ENCODE measurements at places on chromosomes 2 and 18. TPM values are rescaled to one million over a fixed set of nuclear protein-coding genes. Genes with fewer than 3 reads are reported as not detected.

Gene LOXHD1
- polyA plus RNA-seq = not detected

Gene ABCB11
- 0.04 TPM for polyA plus RNA-seq

DNA sequence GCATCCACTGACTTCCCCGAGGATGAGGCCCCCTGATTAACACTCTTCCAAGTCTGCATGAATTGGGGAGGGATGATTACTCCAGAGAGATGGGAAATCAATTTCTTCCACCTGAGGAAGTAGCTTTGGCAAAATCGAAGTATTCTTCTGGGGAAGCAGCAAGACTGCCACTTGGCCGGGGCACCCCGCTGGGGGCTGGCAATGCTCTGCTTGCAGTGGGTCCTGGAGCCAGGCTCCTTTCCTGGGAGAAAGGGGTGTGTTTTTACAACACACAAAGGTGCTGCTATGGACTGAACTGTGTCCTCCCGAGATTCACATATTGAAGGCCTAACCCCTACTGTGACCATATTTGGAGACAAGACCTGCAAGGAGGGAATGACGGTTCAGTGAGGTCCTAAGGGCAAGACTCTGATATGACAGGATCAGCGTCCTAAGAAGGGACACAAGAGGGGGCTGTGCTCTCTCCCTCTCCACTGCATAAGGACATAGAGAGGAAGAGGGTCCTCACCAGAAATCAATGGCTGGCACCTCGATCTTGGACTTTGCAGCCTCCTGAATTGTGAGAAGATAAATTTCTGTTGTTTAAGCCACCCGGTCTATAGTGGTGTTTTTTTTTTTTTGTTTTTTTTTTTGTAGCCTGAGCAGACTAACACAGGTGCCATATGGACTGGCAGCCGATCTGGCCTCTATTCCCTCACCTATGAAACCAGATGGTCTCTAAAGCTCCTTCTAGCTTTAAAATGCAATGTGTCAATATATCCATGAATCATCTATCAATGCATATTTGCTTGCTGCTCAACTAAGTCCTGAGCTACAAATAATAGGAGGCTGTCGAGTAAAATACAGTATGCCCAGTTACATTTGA, 3.6 kb upstream of the SMARCAL1 start:
- H3K27ac ChIP-seq = no peak overlapping the region
- no peaks in the 10 kb centered on the region for H3K36me3 ChIP-seq
- peaks cover 6% of the 10 kb centered on the region for H3K4me1 ChIP-seq
- no peak overlapping the region for H3K4me3 ChIP-seq
- no peaks in the 10 kb centered on the region for H3K27me3 ChIP-seq
- DNase-seq = no peak

GRCh38 chr2:30270166-30270565, 38.8 kb downstream of the LBH start:
- H3K36me3 ChIP-seq = no peaks in the 10 kb centered on the region
- no peaks in the 10 kb centered on the region for H3K4me1 ChIP-seq
- H3K4me3 ChIP-seq = no peak overlapping the region
- DNase-seq = no peak

DNA sequence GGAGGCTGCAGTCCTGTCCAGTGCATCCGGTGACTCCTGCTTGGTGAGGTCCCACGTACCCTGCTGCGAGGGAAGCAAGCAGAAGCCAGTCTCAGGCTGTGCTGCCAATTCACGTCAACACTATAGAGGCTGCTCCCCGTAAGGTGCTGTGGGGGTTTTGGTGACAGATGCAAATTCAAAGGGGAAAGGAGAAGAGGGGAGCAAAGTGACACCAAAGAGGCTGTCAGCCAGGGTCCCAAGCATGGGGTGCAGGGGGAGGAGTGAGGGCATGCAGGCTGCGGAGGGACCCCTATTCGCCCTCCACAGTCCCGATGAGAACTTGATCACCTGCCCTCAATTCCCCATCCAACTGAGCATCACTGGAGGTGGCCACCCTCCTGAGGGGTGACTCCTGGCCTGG, 179.4 kb upstream of the HS6ST1 start:
- no peak for DNase-seq
- H3K27me3 ChIP-seq = no peaks in the 10 kb centered on the region
- H3K36me3 ChIP-seq = no peaks in the 10 kb centered on the region
- no peak overlapping the region for H3K4me3 ChIP-seq

DNA sequence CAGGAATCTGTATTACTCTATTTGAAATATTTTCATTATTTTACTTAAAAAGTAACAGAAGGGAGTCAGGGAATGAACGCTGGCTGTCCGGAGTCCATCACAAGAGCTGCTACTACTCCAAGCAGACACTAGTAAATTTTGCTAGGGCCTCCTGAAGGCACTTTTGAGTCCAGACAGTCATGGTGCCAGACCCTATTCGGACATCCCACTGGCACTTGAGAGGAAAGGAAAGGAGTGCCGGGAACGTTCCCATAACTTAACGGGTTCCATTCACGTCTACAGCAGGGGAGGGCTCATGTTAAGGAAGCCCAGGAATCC, 563 bp upstream of the GMCL1 start:
- H3K4me1 ChIP-seq = peaks cover 29% of the 10 kb centered on the region
- H3K27me3 ChIP-seq = no peaks in the 10 kb centered on the region
- no peak for DNase-seq
- H3K27ac ChIP-seq = peak overlapping the region; percentile 98
- H3K4me3 ChIP-seq = peak overlapping the region; percentile 98

Data from psoas muscle (tissue), 8 donors.